SW 1271 (cell line): ENCODE measurements at places on chromosomes 7 and 10.

- DNase-seq = no peak
These were observed 27.8 kb upstream of the C10orf120 start for GRCh38 chr10:122727426-122727825.

DNA sequence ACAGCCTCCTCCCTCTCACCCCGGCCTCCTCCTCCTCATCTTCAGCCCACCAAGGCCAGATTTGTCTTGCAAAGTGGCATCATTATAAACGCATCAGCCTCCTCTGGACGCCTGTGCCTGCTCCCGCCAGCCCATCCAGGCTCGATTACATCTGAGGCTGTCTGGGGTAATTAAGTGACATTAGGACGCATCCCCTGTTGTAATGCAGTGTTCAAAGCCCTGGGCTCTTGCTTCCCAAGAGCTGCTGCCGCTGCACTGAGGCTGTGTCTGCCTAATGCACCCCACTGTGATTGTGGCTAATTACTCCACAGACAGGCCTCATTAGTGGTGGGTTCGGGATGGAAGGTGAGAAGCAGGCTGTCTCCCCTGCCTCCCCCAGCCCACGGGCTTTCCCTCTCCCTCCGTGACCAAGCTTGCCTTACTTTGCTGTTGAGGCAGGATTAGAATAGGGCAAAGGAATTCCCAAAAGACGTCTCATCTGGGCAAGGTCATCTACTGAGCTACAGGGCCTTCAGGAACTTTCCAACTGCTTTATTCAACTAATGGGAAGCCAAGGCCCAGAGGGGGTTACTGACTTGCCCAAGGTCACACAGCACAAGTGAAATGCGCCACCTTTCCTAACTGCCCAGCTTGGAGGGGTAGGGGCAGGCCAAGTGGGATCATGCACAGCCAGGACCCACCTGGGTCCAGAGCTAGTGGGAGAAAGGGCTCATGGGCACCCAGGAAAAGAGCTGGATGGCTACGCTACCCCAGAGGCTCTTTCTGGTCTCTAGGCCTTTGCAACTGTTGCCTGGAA is 66.2 kb upstream of the PCBD1 start:
- no peak for DNase-seq

DNA sequence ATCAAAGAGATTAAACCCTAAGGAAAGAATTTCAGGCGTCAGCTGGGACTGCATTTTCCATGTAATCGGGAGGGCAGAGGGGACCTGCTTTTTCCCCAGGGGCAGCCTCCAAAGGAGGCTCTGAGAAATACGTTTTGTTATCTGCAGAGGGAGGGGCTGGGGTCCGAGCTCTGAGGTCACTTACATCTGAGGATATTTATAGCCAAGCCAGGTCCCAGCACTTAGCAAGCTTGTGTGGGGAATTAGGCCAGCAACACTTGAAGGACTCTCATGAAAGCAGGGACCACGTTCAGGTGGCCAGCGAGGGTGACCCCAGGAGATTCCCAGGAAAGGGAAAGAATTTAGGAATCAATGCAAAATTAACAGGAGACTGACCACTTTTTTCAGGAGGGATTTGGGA is 20.6 kb upstream of the GDI2 start:
- no peak for DNase-seq

DNA sequence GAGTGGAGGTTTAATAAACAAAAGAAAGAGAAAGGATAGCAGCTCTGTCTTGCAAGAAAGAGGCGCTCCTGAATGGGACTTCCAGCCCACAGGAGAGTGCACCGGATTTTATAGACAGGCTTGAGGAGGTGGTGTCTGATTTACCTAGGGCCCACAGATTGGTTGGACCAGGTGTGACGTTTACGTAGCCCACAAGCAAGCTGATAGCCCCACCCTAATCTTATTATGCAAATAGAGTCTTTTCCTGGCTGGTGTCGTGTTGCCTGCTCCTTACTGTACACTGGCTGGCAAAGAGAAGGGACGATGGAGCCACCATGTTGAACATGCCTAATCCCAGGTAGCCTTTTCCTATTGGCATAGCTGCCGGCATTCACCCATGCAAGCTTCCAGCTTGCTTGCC is 319.7 kb upstream of the POM121L12 start:
- DNase-seq = no peak

- no peak for DNase-seq
These were observed 84.0 kb upstream of the NPY start for GRCh38 chr7:24199978-24200377.

- DNase-seq = peak; percentile 58
These were observed 115.3 kb downstream of the PIP4K2A start for GRCh38 chr10:22599048-22599561.

GRCh38 chr10:119132521-119133345 is 28.8 kb downstream of the DENND10 start:
- no peak for DNase-seq

- DNase-seq = no peak
These were observed 351.1 kb upstream of the ETV1 start for GRCh38 chr7:14340393-14341074.

DNA sequence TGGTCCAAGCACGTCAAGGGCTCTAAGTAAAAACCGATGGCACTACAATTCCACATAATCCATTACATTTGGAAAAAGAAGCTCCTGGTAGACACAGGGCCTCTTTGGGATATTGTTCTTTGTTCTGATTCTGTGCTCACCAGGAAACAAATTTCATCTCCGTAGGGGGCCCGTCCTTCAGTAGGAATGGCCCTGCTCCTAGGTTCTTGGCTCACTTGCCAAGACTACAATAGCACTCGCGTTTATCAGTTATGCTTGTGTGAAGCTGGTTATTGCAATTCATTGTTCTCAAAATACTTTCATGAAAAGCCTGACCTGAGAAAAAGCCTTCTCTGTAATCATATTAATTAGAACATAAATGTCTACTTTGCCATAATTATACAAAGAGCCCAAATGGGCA is 10.3 kb upstream of the ZC3HAV1L start:
- no peak for DNase-seq

DNA sequence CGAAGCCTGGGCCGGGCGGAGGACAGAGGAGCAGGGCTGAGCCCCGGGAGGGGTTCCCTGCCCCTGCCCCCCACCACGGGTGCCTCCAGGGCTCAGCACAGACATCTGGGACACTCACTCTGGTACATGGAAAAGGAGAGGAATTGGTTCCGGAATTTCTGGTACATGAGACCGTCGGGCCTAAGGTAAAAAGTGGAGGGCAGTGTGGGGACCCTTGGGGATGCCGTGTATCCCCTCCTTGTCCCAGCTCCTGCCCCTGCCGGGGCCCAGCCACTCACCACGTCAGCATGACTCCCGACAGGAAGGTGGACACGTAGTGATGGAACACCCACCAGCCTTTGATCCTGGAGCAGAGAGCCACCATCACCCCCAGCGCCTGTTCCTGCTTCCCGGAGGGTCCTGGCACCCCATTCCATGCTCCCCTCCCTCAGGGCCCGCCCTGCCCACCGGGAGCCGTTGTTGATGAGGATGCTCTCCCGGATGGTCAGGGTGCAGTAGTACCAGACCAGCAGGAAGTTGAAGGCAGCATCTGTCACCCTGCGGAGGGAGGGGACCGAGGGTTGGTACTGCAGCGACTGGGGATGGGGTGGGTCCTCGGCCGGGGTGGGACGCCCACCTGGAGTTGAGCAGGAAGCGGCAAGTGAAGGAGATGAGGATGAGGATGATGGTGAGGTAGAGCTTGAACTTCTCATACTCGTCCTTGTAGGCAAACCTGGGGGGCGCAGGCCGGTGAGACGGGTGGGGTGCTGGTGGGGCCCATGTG is 6.4 kb downstream of the TMEM120A start:
- DNase-seq = no peak

DNA sequence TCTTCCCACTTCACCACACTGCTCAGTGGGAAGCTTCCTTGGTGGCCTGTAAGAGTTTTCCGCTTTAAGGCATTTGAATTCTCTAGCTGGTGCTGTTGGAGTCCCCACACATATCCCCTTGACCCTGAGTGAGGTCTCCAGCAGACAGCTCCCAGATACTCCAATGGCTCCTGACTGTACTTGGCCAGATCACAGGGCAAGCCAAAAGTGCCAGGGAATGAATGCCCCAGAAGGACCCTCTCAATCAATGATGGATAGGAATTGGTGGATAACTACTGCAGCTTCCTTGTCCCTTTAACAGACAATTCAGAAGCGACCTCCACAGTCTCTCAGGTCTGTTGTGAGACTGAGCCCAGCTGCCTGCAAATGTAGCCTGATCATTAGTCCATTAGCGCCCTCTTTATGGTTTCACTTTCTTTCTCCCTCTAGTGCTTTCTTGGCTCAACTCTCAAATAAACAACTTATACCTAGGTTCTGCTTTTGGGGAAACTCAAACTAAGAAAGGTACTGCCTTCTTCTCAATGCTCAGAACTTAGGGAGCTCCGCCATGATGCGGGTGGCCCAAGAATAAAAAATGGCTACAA is 283.0 kb downstream of the TCF7L2 start:
- DNase-seq = no peak

DNA sequence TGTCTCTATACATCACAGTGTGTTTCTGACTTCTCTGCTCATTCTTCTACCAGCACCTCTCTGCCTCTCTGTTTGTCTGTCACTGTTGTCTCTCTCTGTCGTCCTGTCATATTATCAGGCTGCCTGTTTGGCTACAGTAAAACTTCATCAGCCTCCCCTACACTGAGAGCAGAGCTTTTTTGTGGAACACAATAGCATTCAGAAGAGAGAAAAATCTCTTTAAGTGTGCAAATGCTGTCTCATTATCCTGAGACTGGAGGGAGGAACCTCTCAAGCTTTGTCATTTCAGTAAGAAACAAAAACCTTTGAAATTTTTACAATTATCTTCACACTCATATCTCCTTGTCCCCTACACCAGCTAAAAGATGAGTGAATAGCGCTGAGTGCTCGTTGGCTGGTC is 148.4 kb downstream of the PLPP4 start:
- DNase-seq = no peak

GRCh38 chr7:37660614-37661013 is 23.0 kb upstream of the GPR141 start:
- no peak for DNase-seq

- DNase-seq = no peak
These were observed 32.7 kb downstream of the COL26A1 start for GRCh38 chr7:101395376-101395775.

GRCh38 chr7:50824882-50825281 is 42.2 kb upstream of the GRB10 start:
- DNase-seq = no peak

DNA sequence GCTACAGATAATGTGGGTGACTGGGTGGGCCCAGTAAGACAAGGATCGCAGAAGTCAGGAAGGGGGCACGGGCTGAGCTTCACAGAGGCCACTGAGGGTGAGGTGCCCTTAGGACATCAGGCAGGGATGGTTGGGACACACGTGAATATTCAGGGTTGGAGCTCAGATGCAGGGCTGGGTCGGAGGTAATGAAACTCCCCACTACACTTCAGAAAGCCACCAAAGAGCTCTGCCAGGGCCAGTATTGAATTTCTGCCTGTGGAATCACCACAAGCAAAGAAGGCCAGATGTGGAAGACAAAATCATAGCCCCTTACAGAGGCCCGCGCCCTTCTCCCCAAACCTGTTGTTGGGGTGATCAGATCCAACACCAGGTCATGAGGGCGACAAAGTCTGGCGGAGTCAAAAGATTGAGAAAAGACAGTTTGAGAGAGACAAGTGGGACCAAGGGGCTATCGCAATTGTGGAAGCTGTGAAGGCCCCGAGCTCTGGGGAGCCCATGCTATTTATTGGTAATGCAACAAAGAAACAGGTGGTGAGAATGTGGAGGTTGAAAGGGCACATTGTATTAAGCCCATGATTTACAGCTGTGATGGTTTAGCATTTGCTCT is 42.4 kb downstream of the STRA8 start:
- no peak for DNase-seq

GRCh38 chr7:84190016-84190705 is 4.4 kb downstream of the SEMA3A start:
- no peak for DNase-seq

DNA sequence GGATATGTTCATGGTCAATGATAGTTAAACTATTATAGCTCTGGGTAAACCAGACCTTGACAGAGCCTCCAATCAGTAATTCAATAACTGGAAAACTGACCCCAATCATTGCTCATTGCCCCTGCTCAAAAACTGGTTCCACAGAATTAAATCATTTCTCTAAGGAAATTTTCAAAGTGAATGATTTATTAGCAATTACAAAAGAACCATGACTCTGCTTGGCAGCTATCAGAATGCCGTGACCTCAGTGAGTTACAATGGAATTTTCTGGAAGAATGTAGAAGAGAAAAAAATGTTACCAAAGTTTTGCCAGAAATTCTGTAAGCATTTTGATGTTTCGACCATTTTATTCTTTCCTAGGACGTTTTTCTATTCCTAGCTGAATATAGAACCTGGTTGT is 106.8 kb upstream of the APBB1IP start:
- DNase-seq = no peak

DNA sequence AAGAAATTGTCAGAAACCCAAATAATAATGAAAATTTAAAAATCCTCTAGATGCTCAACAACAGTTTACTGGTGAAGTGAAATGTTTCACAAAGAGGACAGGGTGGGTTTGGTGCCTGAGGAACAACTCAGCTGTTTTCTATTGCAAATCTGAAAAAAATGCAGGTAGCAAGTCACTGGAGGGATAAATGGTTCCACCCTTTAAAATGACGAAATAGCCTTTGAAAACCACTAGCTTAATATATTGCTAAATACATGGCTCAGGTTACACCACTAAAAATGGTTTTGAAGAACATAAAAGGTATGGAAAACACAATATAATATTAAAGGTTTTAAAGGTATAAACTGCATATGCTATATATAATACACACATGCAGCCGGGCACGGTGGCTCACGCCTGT is 69.5 kb downstream of the LMBR1 start:
- DNase-seq = no peak

DNA sequence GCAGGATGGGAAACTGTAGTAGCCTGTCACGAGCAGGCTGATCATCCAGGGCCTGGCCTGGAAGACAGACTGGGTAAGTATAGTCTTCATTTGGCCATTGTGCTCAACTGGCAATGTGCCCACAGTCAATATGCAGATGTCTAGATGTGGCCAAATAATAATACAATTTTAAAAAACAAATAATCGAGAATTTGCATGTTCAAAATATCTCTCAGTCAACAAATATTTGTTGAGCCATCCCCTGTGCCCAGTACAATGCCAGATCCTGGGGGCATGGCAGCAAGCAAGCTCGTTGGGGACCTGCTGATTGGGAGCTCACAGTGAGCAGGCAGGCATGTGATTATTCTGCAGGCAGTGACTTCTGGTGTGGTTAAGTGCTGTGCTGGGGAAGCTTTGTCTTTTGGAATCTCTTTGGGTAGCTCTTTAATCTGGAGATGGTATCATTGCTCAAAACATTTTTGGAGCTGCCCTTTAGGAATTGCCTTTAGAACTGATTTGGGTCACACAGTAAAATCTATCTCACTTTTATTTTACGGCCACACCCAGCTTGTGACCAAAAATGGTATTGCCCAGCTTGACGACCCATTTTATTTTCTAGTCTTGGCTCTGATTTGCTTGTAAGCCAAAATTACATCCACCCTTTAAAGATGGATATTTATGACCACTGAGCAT is 92.2 kb downstream of the PLCE1 start:
- no peak for DNase-seq

GRCh38 chr10:109070492-109070891 is 852.8 kb downstream of the XPNPEP1 start:
- no peak for DNase-seq

- DNase-seq = no peak
These were observed 293.6 kb downstream of the CSTF2T start for GRCh38 chr10:51405580-51406351.
